ENCODE measurements at places on chromosomes 6 and 20.

DNA sequence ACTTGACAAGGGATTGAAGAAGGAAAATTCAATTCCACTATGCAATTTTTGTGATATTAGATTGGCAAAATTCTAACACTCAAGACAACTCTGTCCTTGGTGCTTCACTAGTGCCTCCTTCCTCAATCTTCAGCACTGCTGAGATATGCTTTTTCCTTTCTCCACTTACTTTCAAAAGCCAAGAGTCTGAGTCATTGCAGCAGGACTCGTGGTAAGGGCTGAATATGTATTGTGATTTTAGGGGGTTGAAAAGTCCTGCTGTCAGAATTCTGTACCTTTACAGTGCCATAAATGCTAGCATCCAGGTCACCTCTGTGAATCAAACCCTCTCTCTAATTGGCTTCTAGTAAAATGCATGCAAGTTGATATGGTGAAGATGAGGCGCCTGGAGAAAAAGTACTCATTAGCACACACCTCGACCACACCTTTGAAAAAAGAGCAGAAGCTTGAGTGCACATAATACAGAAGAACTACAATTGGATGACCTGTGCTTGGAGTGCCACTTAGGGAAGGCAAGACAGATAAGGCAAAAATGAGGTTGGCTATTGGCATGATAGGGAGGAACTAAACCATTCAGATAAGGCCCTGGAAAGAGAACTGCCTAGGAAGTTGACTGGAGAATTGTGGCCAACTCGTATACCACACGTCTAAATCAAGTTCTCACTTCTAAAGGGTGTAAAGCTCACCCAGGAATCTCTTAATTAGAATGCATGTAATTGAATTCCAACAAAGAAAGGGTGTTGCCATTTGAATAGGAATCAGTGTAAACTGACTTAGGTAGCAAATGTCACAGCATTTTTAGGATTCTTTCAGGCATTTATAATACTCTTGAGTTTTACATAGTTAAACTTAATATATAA is 43.6 kb upstream of the FAM83B start:
- peak; percentile 58 for DNase-seq

DNA sequence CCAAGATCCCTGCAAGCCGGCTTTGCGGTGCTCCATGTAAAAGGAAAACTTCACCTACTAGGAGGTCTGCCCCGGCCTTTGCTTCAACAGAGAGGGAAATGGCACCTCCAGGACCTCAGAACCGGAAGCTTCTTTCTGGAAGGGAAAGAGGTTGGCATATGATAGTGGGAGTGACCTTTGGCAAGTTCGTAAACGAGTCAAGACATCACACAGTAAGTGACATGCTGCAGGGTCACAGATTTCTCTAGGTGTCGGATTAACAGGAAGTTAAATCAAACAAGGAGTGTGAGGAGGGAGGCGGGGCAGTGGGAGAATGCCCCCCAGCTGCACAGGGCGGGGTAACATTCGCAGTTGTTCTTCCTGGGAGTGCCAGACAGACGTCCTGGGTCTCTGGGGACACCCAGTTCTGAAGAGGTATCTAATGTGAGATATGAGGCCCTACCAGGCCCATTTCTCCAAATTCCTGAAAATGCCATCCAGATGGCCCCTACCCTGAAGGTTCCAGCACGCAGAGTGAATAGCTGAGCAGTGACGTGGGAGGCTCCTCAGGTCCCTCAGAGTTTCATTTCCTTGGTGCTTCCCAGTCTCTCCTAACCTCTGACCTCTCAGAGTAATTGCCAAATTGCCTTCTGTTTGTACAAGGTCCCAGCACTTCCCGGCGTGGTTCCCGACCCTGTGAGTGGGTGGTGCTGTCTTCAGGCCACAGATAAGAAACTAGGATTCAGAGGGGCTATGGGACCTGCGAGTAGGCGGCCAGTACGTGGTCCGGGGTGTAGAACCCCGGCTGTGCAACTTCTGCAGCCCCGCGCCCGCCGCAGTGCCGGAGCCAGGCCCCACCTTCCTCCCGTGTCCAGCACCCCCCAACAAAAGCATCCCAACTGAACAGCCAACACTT is 1.9 kb downstream of the RRBP1 start:
- DNase-seq: no peak

DNA sequence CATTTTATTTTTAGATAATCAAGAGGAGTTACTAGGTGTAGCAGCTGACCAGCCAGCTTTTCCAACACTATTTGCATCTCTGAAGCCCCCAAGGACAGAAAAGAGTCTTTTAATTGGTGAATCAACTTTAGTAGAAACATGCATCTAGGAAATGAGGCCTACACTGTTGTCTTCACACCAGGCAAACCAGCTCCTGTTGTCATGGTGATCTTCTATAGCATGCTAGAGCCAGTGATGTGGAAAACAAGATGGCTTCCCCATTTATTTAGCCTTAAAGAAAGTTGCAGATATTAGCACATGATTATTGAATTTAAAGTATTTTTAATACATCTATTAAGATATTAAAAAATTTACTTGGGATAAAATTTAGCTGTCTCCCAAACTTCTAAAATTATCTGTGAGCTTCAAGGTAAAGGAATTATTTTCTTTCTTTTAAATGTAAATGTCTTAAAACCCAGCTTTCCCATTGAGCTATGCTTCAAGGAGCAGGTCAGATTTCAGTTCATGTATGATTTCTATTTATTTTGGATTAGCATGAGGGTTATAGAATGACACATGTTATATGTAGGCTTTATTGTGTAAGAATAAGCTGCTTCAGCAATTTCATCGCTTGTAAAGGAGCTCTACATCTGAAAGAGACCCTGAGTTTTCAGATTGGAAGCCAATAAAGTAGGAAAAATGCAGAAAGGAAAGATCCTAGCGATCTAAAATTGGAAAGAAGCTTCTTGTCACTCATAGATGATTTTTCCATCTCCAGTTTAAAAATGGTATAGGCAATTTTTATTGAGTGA is 564.9 kb upstream of the CITED2 start:
- DNase-seq: no peak

GRCh38 chr6:34485321-34486060 is 19.6 kb downstream of the PACSIN1 start:
- DNase-seq: no peak

- DNase-seq: no peak
These were observed 20.0 kb downstream of the SAMD3 start for GRCh38 chr6:130202782-130203181.

GRCh38 chr6:144372116-144372515 is 87.0 kb downstream of the UTRN start:
- DNase-seq: no peak

GRCh38 chr6:659716-660581 is 3.0 kb upstream of the HUS1B start:
- DNase-seq: no peak

DNA sequence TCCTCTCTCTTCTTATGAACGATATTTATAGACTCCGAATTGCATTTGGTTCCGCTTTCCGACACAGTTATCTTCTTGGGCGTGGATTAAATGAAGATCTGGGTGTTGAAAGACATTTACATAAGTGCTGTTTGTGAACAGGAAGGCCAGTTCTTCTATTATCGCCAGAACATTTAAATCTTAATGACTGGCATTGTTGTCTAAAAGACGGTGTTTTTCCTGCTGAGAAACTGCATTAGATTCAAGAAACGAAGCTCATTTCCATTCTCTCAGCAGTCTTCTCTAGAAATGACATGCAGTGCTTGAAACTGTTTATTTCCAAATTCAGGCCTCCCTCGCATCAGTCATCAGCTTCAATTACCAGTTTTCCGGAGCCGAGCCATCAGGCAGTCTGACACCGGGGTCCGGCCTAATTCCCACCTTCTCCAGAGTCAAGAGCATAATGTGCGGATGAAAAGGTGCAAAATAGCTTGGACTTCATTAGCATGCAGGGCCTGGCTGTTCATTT is 16.0 kb downstream of the LINC00237 start:
- no peak for DNase-seq

DNA sequence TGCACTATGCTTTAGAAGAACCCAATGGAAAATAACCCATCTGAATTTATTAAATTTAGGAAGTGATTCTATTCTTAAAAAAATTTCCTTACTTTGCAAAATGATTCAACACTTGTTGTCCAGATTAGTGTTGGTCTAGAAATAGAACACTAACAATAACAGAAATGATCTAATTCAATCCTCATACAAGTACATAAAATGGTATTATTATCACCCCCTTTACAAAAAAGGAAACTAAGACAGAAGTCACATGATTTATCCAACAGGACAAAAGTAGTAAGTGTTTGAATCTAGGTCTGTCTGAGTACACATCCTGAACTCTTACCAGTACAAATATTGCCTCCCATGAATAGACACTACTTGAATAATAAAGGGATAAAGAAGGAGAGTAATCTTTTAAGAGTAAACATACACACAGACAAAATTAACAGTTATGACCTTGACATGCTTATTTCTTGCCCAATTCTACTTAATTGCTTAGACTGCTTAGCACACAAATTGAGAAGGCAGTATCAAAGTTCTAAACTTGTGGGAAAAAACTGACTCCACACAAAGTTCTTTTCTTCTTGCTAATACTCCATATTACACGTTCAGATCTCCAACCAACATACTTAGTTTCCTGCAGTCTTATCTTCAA is 195.4 kb upstream of the RUNX2 start:
- no peak for DNase-seq

- DNase-seq: peak; percentile 68
These were observed 37.1 kb downstream of the SLC22A23 start for GRCh38 chr6:3419624-3420272.

DNA sequence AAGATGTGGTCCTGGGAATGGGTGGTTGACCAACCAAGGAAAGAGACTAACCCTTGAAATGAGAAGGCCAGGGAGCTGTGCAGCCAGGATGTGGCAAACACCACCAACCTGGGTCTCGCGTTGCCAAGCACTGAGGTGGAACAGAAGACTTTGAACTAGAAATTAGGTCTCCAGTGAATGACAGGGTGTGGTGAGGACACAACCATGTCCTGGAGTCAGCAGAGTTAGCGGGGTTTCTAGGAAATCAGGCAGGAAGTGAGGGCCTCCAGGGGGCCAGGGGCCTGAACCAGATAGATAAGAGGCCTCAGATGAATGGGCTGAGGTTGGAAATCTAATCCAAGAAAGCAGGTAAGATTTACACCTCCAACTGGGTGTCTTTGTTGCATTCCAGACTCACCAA is 353.3 kb upstream of the ARID1B start:
- DNase-seq: no peak

- DNase-seq: peak; percentile 67
These were observed 154.7 kb downstream of the ARHGAP18 start for GRCh38 chr6:129555206-129555832.

DNA sequence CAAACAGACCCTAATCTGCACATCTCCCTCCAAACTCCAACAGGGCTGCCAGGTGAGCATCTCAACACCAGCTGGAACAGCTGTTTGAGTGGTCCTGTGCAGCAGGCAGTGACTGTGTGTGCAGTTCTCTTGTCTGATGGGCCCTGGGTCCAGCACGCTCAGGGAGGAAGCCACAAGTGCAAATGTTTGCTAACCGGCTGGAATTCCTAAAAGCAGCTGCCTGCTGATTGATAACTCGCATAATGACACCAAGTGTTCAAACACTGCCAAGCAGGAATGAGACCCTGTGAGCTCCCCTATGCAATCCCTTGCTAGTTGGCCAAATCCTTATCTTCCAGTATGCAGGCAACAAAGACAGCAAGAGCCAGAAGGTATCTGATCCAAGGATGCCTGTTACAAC is 650.6 kb downstream of the CBLN4 start:
- DNase-seq: no peak

DNA sequence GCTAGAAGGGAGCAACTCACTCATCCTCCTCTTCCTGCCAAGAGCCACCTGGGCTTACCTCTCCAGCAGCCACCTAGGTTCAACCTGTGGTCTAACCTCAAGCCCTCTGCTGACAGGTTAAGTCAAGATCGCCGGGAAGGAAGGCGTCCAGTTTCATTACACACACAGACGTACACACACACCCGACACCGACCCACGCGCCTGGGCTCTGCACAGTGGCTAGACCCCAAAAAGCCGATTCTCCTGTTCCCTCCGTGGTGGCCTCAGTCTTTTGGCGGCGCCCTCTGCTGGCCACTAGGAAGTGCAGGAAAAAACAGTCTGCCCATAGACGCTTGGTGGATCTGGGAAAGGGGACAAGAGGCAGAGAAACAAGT is 52.8 kb downstream of the MRPL14 start:
- peak; percentile 82 for DNase-seq

DNA sequence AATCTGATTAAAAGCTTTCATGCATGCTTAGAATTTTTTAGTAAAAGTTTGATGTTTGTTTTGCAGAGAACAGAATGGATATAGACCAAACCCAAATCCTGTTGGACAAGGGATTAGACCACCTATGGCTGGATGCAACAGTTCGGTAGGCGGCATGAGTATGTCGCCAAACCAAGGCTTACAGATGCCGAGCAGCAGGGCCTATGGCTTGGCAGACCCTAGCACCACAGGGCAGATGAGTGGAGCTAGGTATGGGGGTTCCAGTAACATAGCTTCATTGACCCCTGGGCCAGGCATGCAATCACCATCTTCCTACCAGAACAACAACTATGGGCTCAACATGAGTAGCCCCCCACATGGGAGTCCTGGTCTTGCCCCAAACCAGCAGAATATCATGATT is 133.6 kb downstream of the NCOA3 start:
- no peak for DNase-seq

GRCh38 chr20:23163562-23163961 is 77.4 kb upstream of the CD93 start:
- no peak for DNase-seq

- no peak for DNase-seq
These were observed 22.8 kb upstream of the PCMTD2 start for GRCh38 chr20:64232794-64233193.

- no peak for DNase-seq
These were observed 115.2 kb upstream of the FAM184A start for GRCh38 chr6:119193707-119194106.

Measured in astrocyte of the spinal cord (primary cell).